ENCODE measurements at places on chromosomes 13 and 19.

- DNase-seq: no peak
These were observed 339.5 kb downstream of the DCT start for GRCh38 chr13:94140027-94140426.

GRCh38 chr13:34914416-34914815, 27.7 kb upstream of the NBEA start:
- DNase-seq: no peak

DNA sequence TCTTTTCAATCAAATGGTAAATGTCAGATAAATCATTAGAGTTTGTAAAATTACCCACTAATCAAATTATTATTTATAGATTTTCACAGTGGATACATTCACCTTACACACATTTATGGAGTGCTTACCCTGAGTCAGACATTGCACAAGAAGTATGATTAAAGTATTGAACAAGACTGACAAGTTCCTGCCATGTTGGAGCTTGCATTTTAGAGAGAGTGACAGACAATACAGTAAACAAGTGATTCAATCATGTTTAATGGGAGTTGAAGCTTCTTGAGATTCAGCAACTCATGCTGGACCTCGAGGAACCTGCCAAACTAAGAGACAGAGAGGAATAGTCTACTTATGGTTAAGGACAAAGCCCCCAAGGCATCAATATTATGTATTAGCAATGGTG, 487.8 kb downstream of the PCDH17 start:
- DNase-seq: no peak

DNA sequence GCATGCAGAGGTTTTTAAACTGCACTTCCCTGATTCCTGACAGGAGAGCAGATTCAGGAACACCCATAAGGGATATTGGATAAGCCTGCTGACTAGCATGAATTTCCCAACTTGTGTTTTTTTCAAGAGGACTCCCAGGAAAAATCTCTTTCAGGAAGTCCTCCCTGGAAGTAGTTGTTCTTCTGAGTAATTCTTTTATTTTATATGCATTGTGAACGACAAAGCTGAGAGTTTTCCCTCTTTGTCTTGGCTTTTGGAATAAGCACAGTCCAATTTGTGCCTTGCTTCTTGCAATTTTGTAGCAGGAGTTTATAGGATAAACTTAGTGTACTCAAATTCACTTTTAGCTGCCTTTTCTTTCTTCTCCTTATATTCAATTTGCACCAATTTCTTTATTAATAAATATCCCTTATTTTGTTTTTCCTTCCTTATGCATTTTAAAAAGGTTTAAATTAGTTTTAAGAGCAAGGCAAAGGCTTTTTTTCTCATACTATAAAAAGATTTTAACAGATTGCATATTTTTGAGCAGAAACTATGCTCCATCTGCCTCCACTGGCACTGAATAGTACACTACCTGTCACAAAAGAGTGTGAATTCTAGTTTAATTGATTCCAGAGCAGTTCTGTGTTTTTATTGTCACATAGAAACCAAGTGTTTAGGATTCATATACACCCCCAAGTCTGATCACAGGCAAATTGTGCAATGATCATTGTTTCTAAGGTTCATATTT, 543.3 kb upstream of the SPRY2 start:
- no peak for DNase-seq

DNA sequence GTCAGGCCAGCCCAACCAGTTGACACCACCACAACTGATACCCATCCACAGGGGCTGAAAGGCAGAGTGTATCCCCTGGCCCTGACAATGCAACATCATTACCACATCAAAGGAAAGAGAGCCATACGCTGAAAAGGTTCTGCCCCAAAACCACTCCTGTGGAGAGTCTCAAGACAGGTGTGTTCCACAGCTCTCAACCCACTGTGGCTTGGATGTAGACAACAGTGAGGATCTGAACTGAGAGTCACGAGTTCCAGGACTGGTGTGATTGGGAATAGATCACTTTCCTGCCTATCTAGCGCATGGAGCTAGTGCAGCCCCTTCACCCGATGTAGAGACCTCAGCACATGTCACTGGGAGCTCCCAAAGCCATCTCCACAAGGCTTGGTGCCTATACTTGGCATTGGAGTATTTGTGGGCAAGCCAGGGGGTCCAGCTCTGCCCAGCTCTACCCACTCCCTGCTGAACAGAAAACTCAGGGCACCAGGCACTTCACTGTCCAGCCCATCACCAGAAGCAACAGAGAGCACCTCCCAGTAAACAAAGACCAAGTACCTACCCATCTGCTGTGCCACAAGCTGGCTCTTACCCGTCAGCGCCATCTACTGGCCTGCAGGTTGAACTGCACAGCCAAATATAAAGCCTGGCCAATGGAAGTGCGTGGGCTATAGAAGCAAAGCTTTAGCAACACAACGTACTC, 579.5 kb downstream of the UQCRFS1 start:
- DNase-seq: peak; percentile 58

- DNase-seq: no peak
These were observed 4.4 kb upstream of the WIZ start for GRCh38 chr19:15453906-15454860.

- no peak for DNase-seq
These were observed 148.7 kb downstream of the ZIC5 start for GRCh38 chr13:99822820-99823219.

- DNase-seq: no peak
These were observed 3.9 kb upstream of the PODNL1 start for GRCh38 chr19:13942023-13942684.

GRCh38 chr19:5588441-5588840, 20.7 kb upstream of the TINCR start:
- peak; percentile 11 for DNase-seq

DNA sequence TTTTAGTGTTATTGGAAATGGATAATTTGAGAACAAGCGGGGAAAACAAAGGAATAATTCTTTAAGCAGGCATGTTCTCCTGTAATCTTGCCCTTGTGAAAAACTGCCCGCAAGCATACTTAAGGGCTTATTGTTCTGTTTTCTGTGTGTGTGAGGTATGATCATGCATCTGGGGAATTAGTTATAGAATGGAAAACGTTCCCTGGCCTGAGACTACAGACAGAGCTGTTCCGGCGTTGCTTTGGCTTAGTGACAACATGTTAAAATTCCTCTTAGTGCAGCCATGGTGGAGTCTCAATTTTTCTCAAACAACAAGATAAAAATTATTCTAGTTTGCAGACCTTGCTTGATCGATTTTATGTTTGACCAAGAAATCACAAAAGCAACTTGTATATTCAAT, 560.2 kb upstream of the SPRY2 start:
- peak; percentile 37 for DNase-seq

DNA sequence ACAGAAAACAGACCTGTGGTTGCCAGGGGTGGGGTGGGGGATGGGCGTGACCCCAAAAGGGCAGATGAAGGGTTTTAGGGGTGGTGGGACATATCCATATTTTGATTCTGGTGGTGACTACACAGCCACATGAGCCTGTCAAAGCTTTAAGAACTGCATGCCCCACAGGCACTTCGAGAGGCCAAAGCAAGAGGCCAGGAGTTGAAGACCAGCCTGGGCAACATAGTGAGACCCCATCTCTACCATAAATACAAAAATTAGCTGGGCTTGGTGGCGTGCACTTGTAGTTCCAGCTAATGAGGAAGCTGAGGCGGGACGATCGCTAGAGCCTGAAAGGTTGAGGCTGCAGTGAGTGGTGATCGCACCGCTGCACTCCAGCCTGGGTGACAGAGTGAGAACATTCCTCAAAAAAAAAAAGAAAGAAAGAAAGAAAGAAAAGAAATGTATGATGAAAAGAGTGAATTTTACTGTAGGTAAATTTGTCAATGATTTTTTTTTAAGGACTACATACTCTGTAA, 18.9 kb upstream of the BCL3 start:
- DNase-seq: no peak

- no peak for DNase-seq
These were observed 9.2 kb upstream of the FCGBP start for GRCh38 chr19:39943586-39943985.

DNA sequence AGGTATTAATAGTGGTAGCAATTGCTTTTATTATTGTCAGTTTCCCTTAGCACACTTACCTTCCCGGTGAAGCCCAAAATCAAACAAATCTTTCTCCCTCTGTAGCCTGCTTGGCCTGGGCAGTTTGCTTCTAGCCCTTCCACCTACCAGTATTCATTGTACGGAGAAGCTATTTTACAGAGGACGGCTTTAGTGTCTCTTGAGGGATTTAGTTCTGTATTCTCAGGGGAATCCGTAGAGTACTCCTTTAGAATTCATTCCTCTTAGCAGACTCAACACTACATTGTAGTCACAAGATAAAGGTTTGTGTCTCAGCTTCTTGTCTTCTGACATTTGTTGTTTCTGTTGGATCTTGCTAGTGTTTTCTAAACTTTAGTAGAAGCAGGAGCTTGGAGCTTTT, 24.1 kb upstream of the WTIP start:
- no peak for DNase-seq

GRCh38 chr19:57273014-57273413, 7.3 kb upstream of the ZNF460 start:
- no peak for DNase-seq

DNA sequence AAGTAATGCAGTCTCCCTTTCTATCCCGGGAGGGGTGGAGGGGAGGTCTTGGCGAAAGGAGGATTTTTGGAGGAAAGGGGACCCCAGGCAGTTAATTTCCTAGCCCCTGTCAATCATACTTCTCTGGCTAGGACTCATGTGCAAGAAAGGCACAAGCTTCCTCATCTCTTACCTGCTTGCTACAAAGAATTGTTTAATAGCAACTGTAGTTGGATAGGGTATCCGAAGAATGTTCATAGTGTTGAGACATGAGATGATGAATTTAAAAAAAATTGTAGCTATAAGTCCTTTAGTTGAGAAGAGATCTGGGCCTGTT, 525 bp downstream of the BORA start:
- no peak for DNase-seq

DNA sequence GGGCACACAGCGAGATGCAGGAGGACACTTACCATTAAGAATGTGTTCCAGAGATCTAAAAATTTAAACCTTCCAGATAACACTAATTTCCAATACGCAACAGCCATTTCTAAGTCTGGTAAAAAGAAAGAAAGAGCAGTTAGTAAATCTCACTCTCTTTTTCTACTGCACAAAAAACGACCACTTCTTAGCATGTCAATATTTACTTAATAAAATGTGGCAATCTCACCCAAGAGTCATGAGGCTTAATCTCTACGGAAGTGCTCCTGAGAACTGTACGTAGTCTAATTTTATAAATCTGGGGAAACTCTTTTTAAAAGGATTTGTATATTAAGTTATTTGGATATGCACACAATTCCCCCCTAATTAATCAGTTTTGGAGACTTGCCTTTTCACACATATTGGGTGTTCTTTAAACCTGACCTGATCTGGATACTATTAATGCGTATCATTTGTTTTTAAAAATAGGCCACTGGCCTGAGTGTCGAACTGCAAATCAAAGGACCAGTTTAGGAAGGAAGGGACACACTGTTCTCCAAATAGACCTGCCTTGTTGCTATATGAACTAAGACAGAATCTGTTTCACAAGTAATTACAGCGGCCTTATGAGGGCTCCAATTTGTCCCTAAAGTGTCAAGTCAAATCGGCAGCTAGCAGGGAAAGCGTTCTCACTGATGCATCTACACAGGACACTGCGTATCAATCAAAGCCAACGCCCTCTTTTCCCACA, 7.9 kb upstream of the ADPRHL1 start:
- DNase-seq: no peak

GRCh38 chr19:29492769-29493168, 33.0 kb upstream of the VSTM2B start:
- DNase-seq: no peak

DNA sequence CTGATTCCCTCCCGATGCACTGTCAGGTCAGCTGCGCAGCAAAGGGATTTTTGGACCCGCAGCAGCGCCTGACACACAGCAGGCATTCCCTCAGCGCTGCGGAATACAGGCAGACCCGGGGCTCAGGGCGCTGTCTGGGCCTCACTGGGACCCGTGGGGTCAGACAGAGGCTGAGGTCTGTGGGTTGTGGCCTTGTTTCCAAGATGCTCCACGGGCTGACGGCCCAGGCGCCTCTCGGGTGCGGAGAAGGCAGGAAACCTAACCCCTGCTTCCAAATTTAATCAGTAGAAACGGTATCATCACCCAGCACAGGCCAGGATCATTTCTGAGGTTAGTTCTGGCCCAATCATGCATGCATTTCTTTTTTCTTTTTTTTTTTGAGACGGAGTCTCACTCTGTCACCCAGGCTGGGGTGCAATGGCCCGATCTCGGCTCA, 686 bp upstream of the RNF126 start:
- DNase-seq: no peak

GRCh38 chr13:32669030-32669646, 82.9 kb downstream of the PDS5B start:
- DNase-seq: peak; percentile 59

DNA sequence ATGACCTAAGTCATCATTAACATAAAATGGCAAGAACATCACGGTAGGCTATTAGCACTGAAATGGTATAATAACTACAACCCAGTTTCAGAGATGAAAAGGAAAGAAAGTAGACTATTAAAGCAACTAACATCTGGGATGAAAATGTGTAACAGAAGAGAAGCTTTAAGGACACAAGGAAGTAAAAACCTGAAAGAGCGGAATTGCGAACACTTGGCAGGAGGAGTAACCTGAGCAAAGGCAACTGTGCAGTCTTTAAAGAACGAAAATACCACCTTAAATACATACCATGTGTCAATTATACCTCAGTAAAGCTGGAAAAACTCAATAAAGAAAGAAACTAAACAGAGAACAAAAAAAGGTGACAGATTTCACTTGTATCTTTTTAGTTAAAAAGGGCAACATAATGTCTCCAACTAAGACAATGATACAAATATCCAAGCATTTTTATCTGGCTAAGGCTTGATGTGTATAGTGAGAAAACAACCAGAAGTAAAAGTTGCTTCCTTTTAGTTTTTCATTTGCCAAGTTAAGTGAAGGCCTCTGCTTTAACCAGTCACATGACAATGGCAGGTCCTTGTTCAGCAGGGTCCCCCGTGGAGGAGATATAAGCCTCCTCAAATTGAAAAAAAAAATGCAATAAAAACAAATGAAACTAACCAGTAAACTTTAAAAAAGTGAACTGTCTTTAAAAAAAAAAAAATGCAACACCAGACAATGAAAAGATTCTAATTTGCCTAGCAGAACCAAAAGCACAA, 11.6 kb downstream of the USP12 start:
- no peak for DNase-seq

DNA sequence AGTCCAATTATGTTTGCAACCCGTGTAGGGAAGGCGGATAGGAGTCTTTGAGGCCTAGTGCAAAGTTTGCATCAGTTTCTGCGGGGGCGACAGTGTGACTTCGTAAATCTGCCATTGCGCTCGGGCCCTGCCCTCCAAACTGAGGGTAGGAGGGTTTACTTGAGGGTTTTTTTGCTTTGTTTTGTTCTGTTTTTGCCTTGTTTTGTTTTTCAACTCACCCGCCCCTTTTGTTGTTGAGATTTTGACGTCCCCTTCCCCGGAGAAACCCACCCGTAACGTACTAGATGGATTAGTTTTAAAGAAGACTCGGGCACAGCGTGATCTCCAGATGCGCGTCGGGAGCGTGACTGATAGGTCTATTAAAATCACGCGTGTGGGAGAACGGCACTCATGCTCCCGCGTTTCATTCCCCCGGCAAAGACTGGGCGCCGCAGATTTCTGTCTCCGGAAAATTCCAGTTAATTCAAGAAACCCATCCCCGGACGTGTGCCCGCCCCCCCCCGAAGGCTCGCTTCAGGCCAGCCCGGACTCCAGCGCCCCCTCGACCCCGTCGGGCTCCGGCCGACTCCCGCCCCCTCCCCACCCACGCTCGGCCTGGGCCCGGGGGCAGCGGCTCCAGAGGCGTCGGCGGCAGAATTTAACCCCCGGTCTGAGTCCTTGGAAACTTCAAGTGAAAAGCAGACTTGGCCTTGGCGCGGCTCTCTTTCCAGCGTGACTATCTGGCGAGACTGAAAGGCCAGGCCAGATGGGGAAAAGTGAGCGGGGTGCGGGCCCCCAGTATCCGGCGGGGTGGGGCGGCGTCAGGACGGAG, 5.0 kb downstream of the SOX1 start:
- DNase-seq: no peak

- no peak for DNase-seq
These were observed 5.0 kb downstream of the TDRD3 start for GRCh38 chr13:60402022-60402421.
